CD4-positive, alpha-beta memory T cell (primary cell): ENCODE measurements at places on chromosomes 7 and 10.

DNA sequence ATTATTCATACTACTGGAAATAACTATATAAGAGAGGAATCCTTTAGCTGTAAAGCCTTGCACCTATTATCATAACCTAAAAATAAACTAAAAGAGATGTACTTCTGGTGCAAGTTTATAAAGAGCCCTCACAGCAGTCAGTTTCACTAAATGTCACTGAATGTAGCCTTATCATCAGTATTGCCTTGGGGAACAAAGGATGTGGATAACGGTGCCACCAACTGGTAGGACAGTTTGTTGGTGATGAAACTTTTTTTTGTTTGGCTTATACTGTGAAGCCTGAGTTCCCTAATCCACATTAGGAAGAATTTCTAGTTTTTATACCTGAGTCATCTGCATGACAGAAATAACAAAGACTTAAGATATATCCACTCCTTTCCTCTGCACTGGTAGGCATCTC, 117.9 kb upstream of the COL1A2 start:
- no peak for DNase-seq

GRCh38 chr7:25520516-25520915, 292.2 kb upstream of the NPVF start:
- no peak for DNase-seq

GRCh38 chr10:5816170-5816569, 2.9 kb upstream of the GDI2 start:
- DNase-seq = no peak

DNA sequence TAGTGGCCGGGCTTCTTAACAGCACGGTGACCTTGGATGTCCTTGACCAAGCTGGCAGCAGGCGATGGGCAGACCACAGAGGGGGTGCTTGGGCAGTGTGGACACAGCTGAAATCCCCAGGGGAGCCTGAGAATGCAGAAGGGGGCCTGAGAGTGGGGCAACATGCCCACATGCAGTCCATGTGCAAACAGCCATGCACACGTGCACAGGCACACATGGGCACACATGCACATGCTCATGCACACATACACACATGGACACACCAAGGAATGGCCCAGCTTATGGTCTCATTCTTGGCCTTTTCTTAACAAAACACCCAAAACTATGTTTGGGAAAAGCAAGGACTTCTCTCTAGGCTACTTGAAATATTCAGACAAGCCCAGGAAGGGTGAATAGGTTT, 483.9 kb upstream of the MKI67 start:
- no peak for DNase-seq

DNA sequence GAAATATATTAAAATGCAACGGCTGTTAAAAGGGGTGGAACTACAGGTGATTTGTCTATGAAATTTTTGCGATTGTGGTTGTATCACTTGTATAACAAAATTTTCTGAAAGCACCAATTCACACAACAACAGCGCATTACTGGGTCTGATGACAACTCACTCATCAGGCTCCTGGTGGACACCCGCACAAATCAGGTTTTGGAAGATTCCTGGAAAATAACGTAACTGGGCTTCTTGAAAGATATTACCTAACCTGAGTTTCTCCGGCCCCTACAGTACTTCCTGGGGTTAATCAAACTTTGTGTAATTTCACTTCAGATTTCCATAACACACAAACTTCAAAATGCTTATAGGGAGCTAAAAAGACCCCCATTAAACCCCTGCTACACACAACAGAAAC, 7.6 kb downstream of the SNX8 start:
- DNase-seq = no peak

DNA sequence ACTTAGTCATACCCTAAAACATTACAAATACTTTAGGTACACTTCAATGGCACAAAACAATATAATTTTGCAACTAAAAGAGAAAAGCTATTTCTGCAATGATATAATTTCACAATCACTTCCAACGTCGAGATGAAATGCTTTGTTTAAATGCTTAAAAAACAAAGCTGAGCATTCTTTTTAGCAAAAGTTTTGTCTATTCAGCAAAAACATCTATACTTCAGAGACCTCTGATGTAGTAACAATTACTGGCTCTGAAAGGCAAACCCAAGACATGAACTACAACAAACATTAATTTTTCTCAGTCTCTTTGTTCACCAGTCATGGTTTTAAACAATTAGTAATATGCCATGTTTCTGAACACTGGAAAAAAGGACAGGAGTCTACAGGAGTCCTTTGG, 16.4 kb downstream of the OAT start:
- DNase-seq = no peak

DNA sequence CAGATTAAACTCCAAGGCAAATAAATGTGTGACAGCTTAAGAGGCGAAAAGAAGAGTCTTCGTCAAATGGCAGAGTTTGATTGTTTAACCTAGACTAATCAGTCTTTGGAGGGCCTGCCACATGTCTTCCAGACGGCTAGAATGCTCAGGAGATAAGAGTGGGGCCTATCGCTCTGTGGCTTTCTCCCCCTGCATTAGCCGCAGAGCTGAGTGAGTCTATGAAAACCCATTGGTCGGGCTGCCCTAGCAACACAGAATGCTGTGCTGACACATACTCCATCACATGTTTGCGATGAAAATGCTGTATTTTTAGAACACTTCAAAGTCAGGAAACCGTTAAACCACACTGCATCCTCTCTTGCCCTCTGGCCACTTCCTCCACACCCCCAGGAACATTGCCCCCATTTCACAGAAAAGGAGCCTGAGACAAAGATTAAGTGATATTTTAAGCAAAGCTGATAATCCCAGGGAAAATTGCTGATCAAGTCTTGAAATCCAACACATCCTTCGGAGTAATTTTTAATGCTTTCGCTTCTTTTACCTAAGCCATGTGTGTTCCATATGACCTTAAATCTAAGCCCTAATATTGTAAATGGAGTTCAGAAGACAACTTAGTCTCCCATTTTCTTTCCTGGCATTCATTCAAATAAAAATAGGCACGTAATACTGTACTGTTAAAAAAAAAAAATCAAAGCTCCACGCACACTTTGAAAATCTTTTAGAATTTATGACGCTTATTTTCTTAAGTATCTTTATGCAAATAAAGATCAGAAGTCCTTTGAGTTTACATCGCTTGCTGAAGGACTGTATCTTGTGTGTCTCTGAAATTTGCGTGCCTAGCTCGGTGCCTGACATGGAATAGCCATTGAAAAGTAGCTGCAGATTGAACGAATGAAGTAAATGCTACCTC, 161.2 kb downstream of the CELF2 start:
- DNase-seq = peak; percentile 87

GRCh38 chr7:157046681-157047080, 36.2 kb upstream of the MNX1 start:
- DNase-seq = no peak

DNA sequence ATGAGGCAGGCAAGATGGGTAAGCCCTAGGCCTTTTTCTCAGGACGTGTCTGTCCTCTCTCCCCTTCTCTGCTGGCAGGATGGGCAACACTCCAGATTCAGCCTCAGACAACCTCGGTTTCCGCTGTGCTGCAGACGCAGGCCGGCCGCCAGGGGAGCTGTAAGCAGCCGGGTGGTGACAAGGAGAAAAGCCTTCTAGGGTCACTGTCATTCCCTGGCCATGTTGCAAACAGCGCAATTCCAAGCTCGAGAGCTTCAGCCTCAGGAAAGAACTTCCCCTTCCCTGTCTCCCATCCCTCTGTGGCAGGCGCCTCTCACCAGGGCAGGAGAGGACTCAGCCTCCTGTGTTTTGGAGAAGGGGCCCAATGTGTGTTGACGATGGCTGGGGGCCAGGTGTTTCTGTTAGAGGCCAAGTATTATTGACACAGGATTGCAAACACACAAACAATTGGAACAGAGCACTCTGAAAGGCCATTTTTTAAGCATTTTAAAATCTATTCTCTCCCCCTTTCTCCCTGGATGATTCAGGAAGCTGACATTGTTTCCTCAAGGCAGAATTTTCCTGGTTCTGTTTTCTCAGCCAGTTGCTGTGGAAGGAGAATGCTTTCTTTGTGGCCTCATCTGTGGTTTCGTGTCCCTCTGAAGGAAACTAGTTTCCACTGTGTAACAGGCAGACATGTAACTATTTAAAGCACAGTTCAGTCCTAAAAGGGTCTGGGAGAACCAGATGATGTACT, 13.1 kb downstream of the PHKG1 start:
- no peak for DNase-seq

- no peak for DNase-seq
Measured at GRCh38 chr7:4882169-4883032, 1.1 kb downstream of the RADIL start.

DNA sequence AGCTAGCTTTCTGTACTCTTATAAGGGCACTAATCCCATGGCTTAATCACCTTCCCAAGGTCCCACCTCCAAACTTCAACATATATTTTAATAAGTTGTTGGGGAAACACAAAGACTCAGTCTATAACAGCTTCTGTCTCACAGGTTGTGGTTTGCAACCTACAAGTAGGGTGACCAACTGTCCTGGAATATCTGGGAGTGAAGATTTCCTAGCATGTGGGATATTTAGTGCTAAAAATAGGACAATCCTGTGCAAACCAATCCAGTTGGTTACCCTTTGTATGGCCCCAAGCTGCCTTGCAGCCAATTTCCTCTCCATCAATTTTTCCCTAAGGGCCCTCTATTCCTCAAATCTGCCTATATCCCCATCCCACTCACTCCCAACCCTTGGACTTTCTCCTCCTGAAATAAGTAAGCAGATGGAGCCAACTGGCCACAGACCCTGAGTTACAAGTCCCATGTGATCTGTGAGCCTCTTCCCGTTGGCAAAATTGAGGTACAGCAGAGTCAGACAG, 82.3 kb downstream of the FAM13C start:
- no peak for DNase-seq

GRCh38 chr7:153388611-153389010, 629.1 kb downstream of the ACTR3B start:
- no peak for DNase-seq

- no peak for DNase-seq
Measured at GRCh38 chr10:122143238-122143841, 127.8 kb upstream of the BTBD16 start.

GRCh38 chr7:92778972-92779371, 57.4 kb downstream of the CDK6 start:
- no peak for DNase-seq

DNA sequence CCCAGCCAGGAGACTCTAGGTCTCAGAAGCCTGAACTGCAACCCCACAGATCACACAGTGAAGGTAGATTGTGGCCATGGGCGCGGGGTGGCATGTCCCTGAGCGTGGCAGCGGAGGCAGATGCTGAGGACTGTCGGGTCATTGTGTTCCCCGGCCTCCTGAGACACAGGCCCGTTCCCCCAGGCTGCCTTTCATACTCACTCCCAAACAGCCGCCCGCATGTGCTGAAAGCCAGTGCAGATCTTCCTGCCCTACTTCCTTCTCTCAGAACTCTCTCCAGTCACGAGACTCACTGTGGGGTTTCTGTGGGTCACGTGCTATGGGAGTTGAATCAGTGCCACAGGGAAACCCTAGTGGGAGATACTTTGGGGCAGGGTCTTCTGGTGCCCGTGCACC, 48.0 kb downstream of the ZNF467 start:
- no peak for DNase-seq

- no peak for DNase-seq
Measured at GRCh38 chr7:140448781-140449480, 30.4 kb downstream of the MKRN1 start.

DNA sequence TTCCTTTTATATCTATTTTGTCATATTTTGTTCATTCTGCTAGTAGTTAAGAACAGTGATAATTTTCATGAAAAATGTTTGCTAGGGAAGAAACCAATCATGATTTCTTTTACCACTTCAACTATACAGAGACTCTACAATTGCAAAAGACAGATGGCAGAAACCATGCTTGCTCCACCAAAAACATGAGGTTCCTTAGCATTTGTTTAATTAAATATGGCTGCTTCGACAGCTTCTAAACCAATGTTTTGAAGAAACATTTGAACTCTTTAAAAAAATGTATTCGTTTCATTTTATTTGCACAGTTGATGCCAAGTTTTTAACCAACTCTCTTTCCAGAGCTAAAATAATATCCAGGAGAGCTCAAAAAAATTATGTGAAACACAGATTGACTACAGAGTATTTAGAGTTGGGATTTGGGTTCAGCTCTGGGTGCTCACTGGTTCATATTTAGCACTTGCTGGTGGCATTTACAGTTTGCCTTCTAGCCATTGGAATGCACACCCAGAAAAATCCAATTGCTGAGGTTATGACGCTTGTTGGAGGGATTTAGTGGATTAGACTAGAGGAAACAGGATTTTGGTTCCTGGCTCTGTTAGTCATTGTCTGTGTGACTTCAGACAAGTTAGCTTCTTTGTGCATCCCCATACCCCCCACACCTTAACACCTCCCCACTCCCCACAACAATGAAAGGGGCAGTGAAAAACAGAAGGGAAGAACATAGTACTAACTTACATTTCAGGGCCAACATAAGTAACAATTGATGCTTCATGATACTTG, 35.8 kb upstream of the SDHAF3 start:
- no peak for DNase-seq

GRCh38 chr7:4659551-4660286, 22.4 kb upstream of the FOXK1 start:
- DNase-seq = no peak

- no peak for DNase-seq
Measured at GRCh38 chr10:67988606-67989005, 86.5 kb downstream of the HERC4 start.

DNA sequence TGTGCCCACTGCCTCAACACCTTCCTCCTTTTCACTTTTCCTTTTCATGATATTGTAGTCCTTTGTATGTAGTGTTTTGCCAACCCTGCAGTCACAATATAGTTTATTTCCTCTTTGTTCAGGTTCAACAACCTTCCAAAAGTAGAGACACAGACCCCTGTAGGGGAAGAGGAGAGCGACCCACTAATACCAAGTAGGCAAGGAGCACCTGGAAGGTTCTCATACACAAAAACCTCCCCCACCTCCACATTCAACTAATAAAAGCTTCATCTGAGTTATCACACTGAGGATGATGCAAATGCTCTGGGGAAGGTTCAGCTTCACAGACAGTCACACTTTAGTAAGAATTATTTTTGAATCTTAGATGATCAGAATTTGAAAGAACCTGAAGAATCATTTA, 41.6 kb downstream of the PIK3AP1 start:
- no peak for DNase-seq

DNA sequence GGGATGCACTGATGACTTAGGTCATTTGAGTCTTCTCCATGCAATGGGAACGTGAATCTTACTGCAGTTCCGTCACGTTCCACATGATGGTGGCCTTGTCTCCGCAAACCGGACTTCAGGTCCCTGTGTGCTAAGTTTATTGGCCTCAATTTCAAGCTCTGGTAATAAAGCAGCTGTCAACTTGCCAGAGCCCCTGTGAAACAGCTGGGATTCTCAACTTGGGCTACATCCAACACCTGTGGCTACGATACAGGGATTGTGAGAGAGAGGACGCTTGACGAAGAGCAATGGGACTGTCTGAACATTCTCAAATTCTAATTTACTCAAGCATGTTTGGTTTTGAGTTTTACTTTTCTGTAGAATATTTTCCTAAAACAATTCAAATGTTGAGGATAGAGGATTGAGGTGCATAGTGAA, 174.2 kb downstream of the PTN start:
- no peak for DNase-seq

DNA sequence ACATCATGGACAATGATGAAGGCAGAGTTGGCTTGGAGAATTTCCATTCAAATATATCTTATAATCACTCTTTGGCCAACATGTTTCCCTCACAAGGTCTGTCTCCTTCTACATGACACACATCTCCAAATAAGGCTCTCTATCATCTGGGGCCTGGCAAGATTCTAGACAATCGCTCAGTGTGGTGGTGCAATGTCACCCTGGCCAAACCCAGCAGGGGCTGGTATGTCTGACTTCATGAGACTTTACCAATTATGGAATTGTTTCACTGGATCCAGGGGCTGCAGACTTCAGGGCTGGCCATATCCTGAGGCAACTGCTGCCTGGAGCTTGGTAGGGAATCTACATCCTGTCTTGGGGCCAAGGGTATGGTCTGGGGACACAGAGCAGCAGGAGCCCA, 319.0 kb downstream of the PLXNA4 start:
- DNase-seq = no peak
